Skeletal muscle tissue (tissue), 5 donors: ENCODE measurements at places on chromosomes 2 and 18. TPM values are rescaled to one million over a fixed set of nuclear protein-coding genes. Genes with fewer than 3 reads are reported as not detected.

Gene MBD2
- total RNA-seq = 12.5 TPM

Gene OSBPL6
- total RNA-seq = 2.1 TPM

Gene IL1R1
- 6.3 TPM for total RNA-seq

Gene LMAN2L
- total RNA-seq = 37.1 TPM

Gene SATB2
- total RNA-seq = 3.7 TPM

Gene UGT1A1
- total RNA-seq = not detected

Gene RAD51AP2
- total RNA-seq = not detected

Gene SCN2A
- not detected for total RNA-seq

Gene TMEM198
- total RNA-seq = 2.1 TPM

Gene MDH1B
- total RNA-seq = not detected

Gene DSC1
- total RNA-seq = not detected

Gene CELF4
- not detected for total RNA-seq

Gene NTSR2
- total RNA-seq = not detected

Gene ARHGAP25
- 4.7 TPM for total RNA-seq

Gene TBR1
- total RNA-seq = not detected
